ENCODE measurements at places on chromosomes 1 and 21. TPM values are rescaled to one million over a fixed set of nuclear protein-coding genes. Genes with fewer than 3 reads are reported as not detected.

- peak; percentile 99 for DNase-seq
- peaks cover 9% of the 10 kb centered on the region for H3K27me3 ChIP-seq
- H3K27ac ChIP-seq = peak overlapping the region; percentile 49
- H3K4me3 ChIP-seq = no peak overlapping the region
Measured at GRCh38 chr1:209884665-209885117, 53.3 kb upstream of the SYT14 start.

GRCh38 chr1:17289721-17290120, 18.3 kb upstream of the PADI4 start:
- no peak overlapping the region for H3K4me3 ChIP-seq
- H3K36me3 ChIP-seq = no peaks in the 10 kb centered on the region
- no peaks in the 10 kb centered on the region for H3K4me1 ChIP-seq

DNA sequence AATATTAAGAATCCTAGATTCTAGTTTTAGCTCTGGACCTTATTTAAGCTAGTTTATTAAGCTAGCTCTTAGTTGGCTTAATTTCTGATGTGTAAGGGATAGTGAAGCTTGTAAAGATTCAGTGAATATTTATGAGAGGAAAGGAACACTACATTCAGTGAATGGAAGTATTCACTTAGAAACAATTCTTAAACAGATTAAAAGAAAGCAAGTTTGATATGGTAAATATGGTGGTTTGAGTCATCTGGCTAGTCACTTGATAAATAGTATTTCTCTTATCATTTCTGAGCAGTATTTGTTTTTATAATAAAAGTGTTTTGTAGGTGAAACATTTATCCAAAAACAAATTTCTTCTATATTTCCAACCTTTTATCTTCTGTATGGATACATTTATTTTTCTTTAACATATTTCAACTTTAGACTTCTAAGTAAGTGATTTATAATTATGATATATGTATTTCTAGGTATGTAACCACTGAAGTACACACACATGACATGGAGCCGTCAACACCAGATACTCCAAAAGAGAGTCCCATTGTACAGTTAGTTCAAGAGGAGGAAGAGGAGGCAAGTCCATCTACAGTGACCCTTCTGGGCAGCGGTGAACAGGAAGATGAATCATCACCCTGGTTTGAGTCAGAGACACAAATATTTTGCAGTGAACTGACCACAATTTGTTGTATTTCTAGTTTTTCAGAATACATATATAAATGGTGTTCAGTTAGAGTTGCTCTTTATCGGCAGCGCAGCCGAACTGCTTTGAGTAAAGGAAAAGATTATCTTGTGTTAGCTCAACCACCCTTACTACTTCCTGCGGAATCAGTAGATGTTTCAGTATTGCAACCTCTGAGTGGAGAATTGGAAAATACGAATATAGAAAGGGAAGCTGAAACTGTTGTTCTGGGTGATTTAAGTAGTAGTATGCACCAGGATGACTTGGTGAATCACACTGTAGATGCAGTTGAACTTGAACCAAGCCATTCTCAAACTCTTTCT, 55.6 kb downstream of the SUCO start:
- peaks cover 5% of the 10 kb centered on the region for H3K4me1 ChIP-seq
- no peaks in the 10 kb centered on the region for H3K27me3 ChIP-seq
- peaks cover 4% of the 10 kb centered on the region for H3K36me3 ChIP-seq

GRCh38 chr1:225823811-225824261, 13.9 kb downstream of the EPHX1 start:
- H3K36me3 ChIP-seq = no peaks in the 10 kb centered on the region
- no peak overlapping the region for H3K4me3 ChIP-seq
- DNase-seq = no peak
- H3K27ac ChIP-seq = no peak overlapping the region
- no peaks in the 10 kb centered on the region for H3K27me3 ChIP-seq

The FBXO42 gene
- 10.4 TPM for total RNA-seq

The TFF2 gene
- not detected for total RNA-seq

DNA sequence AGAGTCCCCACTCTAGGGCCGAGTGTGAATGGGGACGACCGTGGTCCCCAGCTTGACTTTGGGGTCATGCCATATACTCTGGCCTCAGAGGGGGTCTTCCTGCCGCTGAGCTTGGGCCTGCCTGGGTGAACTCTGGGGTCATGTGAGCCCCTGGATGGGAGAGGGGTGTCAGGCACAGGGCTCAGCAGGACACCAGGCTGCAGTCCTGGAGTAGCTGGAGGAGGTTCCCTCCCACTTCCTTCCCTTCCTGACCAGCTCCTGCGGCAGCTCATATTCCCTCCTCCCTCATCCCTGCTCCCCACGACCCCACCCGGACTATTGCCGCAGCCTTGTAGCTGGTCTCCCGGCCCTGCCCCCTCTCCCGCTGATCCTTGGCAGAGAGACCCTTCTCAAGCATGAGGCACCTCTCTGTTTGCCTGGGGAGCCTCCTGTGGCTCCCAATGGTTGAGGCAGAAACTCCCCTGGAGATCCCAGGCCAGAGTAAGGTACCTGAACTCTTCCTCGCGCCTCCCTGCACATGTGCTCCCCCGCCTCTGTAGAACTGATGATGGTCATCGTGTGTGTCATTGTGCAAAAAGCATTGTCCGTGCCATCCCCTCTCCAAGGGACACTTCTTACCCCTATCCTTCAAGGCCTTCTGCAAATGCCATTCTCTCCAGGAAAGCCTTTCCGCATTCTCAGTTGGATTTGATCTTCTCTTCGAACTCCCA, 1.8 kb downstream of the TNFRSF1B start:
- peak overlapping the region; percentile 80 for H3K4me3 ChIP-seq
- H3K27ac ChIP-seq = no peak overlapping the region
- H3K36me3 ChIP-seq = peaks cover 2% of the 10 kb centered on the region
- peaks cover 3% of the 10 kb centered on the region for H3K4me1 ChIP-seq
- H3K27me3 ChIP-seq = no peaks in the 10 kb centered on the region

DNA sequence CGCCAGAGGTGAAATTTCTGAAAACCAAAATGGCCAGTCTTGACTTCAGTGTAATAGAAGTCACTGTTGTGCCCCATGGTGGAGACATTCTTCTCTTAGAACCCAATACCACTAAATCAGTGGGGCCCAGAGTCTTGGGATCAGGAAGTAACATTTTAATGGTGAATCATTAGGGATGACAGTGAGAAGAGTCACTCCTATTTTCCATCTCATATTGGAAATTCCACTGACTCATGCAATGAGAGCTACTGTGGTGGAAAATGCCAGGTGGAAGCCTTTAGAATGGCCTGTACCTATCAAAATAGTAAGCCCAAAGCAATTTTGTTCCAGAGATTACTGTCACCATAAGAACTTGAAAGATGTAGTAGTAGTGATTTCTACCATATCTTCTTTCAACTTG, 20.6 kb upstream of the PPM1J start:
- no peak overlapping the region for H3K4me3 ChIP-seq
- peak; percentile 41 for DNase-seq
- no peak overlapping the region for H3K27ac ChIP-seq

- H3K4me1 ChIP-seq = peaks cover 6% of the 10 kb centered on the region
- peak; percentile 42 for DNase-seq
- no peak overlapping the region for H3K4me3 ChIP-seq
Measured at GRCh38 chr1:46173361-46173856, 1.5 kb upstream of the TSPAN1 start.

- H3K27me3 ChIP-seq = no peaks in the 10 kb centered on the region
- H3K4me3 ChIP-seq = no peak overlapping the region
- no peaks in the 10 kb centered on the region for H3K36me3 ChIP-seq
- peak; percentile 47 for DNase-seq
- no peak overlapping the region for H3K27ac ChIP-seq
Measured at GRCh38 chr1:240294566-240294965, 202.9 kb downstream of the FMN2 start.

The OR2L2 gene
- total RNA-seq = under 0.01 TPM

DNA sequence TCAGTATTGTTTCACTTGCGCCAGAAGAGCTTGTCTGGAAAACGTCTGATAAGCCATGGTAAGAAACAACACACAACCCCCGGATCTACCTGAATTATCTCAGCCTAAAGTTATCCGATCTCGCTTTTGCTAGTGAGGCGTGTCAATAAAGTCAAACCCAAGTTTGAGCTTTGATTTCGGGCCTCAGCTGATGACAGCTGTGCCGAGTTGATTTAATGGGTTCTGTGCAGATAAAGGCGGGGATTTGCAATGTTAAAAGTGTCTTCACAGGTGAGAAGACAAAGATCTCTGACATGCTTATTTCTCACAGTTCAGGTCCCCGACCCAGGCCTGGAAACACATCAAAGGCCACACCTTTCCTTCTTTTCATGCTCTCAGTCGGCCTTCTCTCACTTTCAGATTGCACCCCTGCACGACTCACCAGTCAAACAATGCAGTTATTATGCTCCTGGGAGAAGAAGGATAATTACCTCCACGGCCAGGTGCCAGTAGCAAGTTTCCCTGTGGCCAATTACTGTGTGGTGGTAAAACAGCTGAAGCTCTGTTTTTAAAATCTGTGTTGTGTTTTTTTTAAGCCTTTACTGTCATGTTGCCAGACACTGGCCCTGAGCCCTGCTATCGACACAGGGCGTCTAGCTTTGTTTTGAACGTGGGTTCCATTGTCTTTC, 245.3 kb upstream of the RUNX1 start:
- H3K27me3 ChIP-seq = no peaks in the 10 kb centered on the region
- H3K4me3 ChIP-seq = no peak overlapping the region
- no peak for DNase-seq
- no peaks in the 10 kb centered on the region for H3K4me1 ChIP-seq
- no peak overlapping the region for H3K27ac ChIP-seq

GRCh38 chr1:116878804-116879477, 30.8 kb upstream of the PTGFRN start:
- no peaks in the 10 kb centered on the region for H3K4me1 ChIP-seq
- H3K27ac ChIP-seq = no peak overlapping the region
- peak; percentile 22 for DNase-seq

DNA sequence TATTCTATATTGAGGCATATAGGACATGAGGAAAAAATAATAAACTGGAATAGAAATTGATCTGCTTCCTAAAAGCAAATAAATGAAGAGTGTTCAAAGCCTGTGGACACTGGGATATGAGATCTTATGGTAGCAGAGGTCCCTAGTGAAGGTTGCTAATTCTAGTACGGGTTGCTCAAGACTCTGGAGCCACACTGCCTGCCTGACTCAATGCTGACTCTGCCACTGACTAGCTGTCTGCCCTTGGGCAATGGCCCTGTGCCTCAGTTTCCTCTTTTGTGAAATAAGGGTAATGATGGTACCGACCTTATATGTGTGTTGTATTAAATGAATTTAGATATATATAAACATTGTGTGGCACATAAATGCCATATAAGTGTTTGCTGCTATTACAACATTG, 59.0 kb upstream of the C1orf53 start:
- no peak for DNase-seq
- H3K27me3 ChIP-seq = no peaks in the 10 kb centered on the region
- H3K4me1 ChIP-seq = no peaks in the 10 kb centered on the region
- no peak overlapping the region for H3K27ac ChIP-seq

DNA sequence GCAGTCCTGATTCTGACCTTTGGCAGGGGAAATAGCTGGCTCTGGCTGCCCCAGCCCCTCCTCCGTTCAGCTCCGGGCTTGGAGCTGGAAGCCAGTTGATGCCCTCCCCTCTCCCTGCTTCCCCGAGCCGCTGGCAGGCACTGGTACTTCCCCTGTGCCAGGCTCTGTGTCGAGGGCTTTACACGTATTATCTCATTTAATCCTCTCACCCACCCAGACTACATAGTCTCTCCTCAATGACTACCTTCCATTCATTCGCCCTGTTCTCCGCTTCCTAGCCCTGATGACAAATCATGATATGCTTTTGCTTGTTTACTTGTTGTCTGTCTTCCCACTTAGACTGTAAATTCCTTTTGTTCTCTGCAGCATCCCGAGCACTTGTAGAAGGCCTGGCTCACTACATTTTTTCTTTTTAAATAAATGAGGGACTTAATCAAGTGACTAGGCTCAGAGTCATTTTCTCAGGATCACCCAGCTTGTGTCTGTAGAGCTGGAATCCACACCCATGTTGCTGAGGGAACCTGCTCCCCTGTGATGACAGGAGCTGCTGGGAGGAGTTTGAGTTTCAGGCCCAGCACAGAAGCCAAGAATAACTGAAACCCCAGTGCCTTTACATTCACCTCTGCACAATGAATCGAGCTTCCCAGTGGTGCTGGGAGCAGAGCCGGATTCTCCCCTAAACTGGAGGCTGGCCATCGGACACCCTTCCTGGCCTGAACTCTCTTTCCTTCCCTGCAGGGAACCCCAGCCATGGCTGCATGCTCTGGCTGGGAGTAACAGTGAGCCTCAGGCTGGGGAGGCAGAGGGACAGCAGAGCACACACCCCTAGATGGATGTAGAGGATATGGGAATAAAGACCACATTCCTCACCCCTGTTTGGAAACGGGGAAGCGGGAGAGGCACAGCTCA, 58.3 kb downstream of the UBIAD1 start:
- H3K4me1 ChIP-seq = no peaks in the 10 kb centered on the region
- H3K36me3 ChIP-seq = no peaks in the 10 kb centered on the region
- peaks cover 3% of the 10 kb centered on the region for H3K27me3 ChIP-seq
- H3K27ac ChIP-seq = no peak overlapping the region

GRCh38 chr1:205067031-205067430, 17.2 kb downstream of the TMEM81 start:
- H3K27ac ChIP-seq = no peak overlapping the region
- H3K27me3 ChIP-seq = no peaks in the 10 kb centered on the region
- H3K4me1 ChIP-seq = no peaks in the 10 kb centered on the region

The MPZL1 gene
- 86.8 TPM for total RNA-seq

DNA sequence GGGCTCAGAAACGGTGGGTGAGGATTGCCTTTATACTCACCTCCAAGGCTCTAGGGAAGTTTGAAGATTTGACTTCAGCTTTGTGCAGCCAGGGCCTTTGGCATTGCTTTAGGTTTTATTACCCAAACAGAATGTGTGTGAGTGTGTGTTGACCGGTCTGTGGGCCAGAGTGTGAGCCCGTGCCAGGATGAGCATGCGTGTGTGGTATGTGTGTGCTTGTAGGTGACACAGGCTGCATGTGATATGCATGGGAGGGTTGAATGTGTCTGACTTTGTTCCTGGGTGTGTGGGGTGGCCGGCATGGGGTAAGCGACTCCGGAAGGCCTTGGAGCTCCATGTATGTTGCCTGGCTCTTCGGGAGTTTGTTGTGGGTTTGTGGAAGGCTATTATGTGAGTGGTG, 160.5 kb downstream of the FOXD2 start:
- no peaks in the 10 kb centered on the region for H3K36me3 ChIP-seq
- no peaks in the 10 kb centered on the region for H3K4me1 ChIP-seq
- H3K27me3 ChIP-seq = no peaks in the 10 kb centered on the region

- no peaks in the 10 kb centered on the region for H3K4me1 ChIP-seq
- H3K27ac ChIP-seq = no peak overlapping the region
- no peaks in the 10 kb centered on the region for H3K27me3 ChIP-seq
- H3K36me3 ChIP-seq = no peaks in the 10 kb centered on the region
Measured at GRCh38 chr1:240151136-240151735, 59.6 kb downstream of the FMN2 start.

Data from fibroblast of lung (primary cell).